ENCODE measurements at places on chromosomes 7 and 10.

GRCh38 chr10:126376956-126377355 is 11.3 kb downstream of the ADAM12 start:
- peak; percentile 83 for DNase-seq

- peak; percentile 15 for DNase-seq
Observed at GRCh38 chr10:70053218-70053840, 683 bp downstream of the MACROH2A2 start.

GRCh38 chr7:5295039-5296014 is 12.6 kb downstream of the SLC29A4 start:
- no peak for DNase-seq

GRCh38 chr10:30392564-30392990 is 41.4 kb upstream of the MAP3K8 start:
- peak; percentile 61 for DNase-seq

DNA sequence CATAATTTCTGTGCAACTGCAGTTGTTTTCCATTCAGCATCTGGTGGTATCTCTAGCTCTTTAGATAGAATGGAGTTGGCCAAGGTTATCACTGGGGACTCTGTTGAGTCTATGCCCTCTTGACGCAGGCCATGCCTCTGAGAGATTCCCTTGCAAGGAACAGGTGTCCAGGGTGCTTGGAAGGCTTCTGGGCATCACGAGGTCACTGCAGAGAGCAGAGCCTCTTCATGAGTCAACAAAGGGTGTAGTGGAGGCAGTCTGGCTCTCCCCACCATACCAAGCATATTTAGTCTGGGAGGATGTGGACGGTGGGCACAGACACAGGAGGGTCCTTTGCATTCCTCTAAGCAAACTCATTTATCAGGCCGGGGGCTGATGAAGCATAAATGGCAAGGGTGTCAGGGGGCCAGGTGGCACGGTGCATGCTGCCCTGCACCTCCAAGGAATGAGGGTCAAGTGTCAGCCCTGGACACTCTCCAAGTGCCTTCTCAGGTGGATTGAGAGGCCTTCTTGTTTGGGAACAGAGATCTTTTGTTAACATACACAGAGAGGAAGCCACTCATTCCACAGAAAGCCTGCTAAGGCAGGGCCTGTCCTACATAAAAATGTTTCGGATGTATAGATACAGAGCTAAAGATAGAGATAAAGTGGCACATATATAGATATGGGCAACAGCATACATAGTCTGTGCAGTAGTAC is 328.6 kb downstream of the INHBA start:
- no peak for DNase-seq

- no peak for DNase-seq
Observed at GRCh38 chr10:109587366-109587765, 335.9 kb downstream of the XPNPEP1 start.

DNA sequence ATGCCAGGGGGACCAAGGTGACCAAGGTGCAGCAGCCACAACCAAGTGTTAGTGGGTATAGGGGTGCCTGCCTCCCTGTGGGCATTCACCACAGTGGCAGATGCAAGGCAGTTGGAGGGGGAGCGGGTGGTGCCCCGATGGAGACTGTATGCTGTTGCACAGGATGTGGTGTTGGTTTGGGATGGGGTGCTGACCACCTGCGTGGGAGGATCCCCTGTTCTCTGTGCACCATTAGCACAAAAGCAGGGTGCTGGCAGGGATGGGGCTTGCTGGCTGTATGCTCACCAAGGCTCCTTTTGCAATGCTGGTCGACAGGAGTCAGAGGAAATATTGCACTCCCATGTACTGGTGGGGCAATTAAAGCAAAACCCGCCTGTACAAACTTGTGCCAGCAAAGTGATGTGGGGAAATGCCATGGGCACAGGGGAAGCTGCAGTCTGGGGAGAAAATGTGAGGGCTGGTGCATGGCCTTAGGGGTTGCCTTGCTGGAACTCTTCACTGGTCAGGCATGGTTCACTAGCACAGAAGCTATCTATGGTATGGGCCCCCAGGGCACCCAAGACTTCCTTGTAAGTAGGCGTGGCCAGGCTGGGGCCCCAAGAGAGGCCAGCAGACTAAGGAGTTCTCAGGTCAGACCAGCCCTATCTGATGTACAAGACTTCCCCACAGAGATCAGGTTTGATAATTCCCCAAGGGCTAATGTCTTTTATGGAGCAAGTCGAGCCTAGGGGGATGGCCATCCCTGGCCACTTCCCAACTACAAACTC is 51.9 kb upstream of the GNAT3 start:
- peak; percentile 73 for DNase-seq

GRCh38 chr10:70493660-70494234 is 15.2 kb downstream of the PALD1 start:
- no peak for DNase-seq

- DNase-seq, result no peak
Observed at GRCh38 chr10:72255977-72256729, 17.6 kb upstream of the DDIT4 start.

DNA sequence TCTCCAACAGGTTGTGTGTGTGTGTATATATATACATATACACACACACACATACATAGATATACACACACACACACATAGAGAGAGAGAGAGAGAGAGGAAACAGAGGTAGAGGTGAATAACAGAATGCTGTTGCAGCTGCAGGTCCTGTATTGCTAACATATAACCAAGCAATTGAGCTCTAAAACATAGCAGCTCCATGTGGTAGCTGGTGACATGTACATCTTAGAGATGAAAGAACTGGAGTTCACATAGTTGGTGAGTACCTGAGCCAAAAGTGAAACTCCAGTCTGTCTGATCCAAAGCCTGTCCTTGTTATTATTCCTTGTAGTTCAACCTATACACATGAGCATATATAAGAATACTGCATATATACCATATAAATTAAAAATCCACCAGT is 152.9 kb upstream of the CSTF2T start:
- no peak for DNase-seq

GRCh38 chr10:73228247-73228646 is 18.8 kb downstream of the DNAJC9 start:
- peak; percentile 13 for DNase-seq

DNA sequence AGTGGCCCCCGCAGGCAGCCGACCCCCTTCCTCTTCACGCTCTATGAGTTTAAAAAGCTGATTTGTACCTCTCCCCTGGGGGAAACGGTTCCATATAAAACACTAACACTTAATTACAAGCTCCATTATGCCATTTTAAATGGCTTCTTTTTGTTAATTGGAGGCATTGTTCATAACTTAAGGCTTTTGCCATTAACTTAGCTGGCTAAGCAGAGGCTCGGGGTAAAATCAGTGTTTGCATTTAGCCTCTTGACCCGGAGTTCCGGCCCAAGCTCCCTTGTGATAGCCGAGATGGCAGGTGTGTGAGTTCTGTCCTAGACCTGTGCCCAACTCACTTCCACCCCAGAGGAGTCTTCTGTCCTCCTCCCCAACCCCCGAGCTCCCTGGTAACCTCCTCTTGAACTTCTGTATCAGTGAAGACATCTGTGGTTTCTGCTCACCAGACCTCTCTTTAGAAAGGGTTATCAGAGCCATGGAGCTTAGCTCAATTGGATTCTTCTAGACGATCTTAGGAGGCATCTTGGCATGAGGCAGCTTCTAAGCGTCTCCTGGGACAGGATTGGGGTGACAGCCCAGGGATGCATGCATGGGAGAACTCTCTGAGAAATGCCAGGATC is 34.2 kb upstream of the SH2B2 start:
- DNase-seq, result no peak
